Tibial nerve (tissue), 4 donors: ENCODE measurements at places on chromosomes 16 and 17. TPM values are rescaled to one million over a fixed set of nuclear protein-coding genes. Genes with fewer than 3 reads are reported as not detected.

DNA sequence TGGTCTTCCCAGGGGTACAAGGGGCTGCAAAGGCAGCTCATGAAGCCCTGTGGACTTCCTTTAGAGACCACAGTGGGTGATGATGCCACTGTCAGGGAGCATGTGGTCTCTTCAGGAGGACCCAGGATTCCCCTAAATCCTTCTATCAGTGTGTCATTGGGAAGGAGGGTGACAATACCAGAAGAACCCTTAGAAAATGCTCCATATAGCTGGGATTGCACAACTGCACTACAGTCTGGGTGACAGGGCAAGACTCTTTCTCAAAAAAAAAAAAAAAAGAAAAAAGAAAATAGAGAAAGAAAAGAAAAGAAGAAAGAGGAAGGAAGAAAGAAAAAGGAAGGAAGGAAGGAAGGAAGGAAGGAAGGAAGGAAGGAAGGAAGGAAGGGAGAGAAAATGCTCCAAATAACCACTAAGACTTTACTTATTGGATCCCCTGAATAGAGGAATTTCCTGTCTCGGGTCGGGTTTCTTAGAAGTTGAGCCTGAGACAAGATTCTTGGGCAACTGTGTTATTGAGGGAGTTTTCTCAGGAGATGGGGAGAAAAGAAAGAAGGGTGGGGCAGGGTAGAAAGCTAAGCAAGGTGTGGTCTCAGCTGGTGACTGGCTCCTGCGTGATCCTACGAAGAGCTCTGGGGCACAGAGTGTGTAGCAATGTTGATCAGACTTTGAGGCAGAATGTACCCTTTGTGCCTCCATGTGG is 83.1 kb upstream of the DNAH9 start:
- no peak for DNase-seq

- no peak for DNase-seq
These were observed 18.3 kb downstream of the PSME3IP1 start for GRCh38 chr16:57167538-57167937.

DNA sequence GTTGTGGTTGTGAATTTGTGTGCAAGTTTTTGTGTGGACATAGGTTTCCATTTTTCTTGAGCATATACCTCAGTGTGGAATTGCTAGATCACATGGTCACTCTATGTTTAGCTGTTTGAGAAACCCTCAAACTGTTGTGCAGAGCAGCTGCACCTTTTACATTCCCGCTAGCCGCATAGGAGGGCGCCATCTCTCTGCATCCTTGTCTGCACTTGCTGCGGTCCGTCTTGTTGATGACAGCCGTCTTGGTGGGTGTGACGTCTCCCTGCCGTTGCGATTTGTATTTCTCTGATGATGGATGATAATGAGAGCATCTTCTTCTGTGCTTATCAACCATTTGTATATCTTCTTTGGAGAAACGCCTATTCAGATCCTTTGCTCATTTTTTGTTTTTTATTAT is 25.1 kb upstream of the IL17C start:
- no peak for DNase-seq

CSH2 gene
- total RNA-seq: not detected

GRCh38 chr17:29024316-29024952 is 18.5 kb upstream of the PIPOX start:
- DNase-seq: no peak

GLTPD2 gene
- total RNA-seq: not detected

DNA sequence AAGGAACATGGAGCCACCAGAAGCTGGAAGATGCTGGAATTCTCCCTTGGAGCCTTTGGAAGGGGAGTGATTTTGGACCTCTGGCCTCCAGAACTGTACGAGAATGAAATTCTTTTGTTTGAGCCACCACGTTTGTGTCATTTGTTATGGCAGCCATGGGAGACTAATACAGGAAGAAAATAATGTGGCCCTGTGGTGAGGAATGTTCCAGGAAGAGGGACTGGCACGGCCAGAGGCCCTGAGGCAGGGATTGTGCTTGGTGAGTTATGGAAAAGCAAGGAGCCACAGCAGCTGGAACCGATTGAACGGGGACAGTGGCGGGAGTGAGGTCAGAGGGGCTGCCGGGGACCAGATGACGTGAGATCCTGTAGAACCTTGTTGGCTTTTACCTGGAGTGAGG is 51.4 kb downstream of the CFAP20 start:
- DNase-seq: no peak

GRCh38 chr17:68697850-68698361 is 96.7 kb upstream of the FAM20A start:
- DNase-seq: peak; percentile 65

- DNase-seq: no peak
These were observed 26.1 kb downstream of the OR1D5 start for GRCh38 chr17:3037259-3037658.

DNA sequence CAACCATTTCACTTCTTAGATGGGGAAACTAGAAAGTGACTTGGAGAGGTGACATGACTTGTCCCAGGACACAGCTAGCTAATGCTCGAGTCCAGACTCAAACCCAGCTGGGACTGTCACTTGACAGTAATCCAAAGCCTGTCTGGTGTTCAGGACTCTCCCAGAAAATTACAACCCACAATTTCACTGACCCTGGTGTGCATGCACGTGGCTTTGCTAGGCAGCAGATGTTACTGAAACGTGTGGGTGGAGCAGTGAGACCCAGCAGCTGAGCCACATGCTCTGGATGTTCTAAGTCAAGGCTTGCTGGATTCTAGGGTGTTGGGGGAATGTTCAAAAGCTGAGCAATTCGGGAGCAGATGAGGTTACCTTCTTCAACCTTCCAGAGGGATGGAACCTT is 364.6 kb downstream of the GRIN2A start:
- DNase-seq: no peak

DNA sequence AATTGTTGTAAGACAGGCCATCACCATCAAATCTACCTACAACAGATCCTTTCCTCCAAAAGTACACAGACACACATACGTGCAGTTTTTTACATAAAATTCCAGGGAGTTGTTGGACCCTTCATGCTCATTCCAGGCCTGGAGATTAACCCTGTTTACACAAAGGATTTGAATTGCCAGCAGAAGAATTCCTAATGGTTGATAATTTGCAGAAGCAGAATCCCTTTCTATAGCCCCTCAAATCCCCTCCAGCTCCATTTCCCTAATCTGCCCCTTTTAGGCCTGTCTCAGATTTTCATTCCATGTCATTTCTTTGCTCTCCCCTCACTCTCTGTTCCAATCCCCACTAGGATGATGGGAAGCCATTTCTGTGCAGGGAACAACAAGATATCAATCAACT is 102.9 kb upstream of the TOX3 start:
- DNase-seq: no peak

GRCh38 chr16:78377312-78377711 is 277.9 kb downstream of the WWOX start:
- no peak for DNase-seq
